ENCODE measurements at places on chromosomes 7 and 10.
A peak's percentile ranks its signal among the peaks of the same experiment; 100 is the strongest.

- DNase-seq: no peak
These were observed 444.0 kb upstream of the MGMT start for GRCh38 chr10:129023082-129023481.

- peak; percentile 2 for DNase-seq
These were observed 302.1 kb downstream of the ABCA13 start for GRCh38 chr7:48473205-48473865.

- DNase-seq: peak; percentile 69
These were observed 63.9 kb upstream of the AHR start for GRCh38 chr7:17234398-17235031.

GRCh38 chr7:116899308-116899707 lies 36.9 kb downstream of the CAPZA2 start:
- DNase-seq: no peak

DNA sequence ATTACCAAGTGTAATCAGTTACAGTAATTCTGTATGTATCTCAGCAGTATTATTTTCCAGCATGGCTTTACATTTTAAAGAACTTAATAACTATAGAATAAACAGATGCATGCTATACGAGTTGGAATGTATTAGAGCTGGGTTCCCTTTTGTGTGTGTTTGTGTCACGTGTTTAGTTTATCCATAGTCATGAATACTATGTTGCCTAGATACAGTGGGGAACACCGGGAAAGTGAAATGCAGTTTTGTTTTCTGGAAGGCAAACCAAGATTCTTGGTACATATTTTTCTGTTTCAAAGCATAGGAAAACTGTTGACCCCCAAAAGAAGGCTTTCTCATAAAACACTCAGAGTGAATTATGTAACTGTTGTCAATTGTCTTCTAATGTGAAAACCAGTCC lies 119.0 kb downstream of the FANK1 start:
- no peak for DNase-seq

DNA sequence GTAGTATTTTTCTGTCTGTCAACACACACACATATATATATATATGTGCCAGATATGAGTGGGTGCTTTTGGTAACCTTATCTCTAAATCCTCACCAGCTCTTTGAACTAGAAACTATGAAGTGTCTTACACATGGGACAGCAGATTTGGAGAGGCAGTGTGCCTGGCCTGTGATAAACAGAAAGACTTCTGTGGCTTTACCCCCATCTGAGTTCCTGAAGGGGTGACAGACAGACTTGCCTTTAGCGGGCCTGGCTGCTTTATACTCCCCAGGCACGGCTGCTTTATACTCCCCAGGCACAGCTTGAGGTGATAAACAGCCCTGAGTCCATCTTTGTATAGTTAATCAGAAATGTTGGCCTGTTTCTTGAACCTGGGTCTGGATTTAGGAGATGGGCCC lies 5.6 kb downstream of the BAG3 start:
- peak; percentile 95 for DNase-seq

- no peak for DNase-seq
These were observed 235.1 kb downstream of the ARHGAP21 start for GRCh38 chr10:24488631-24489030.

DNA sequence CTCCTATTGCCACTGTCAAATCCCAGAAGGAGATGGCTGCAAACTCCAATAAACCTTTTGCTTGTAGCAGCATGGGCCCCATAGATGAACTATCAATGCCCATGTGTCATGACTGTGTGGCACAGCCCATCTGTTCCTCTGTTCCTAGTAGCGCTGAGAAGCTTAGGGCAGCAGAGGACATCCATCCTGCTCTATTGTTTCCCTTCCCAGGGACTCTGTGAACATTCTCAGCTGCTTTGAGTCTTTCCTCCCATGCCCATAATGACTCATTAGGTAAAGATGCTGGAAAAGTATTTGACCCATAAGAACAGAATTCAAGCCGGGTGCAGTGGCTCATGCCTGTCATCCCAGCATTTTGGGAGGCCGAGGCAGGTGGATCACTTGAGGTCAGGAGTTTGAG lies 28.3 kb downstream of the STMP1 start:
- DNase-seq: no peak

DNA sequence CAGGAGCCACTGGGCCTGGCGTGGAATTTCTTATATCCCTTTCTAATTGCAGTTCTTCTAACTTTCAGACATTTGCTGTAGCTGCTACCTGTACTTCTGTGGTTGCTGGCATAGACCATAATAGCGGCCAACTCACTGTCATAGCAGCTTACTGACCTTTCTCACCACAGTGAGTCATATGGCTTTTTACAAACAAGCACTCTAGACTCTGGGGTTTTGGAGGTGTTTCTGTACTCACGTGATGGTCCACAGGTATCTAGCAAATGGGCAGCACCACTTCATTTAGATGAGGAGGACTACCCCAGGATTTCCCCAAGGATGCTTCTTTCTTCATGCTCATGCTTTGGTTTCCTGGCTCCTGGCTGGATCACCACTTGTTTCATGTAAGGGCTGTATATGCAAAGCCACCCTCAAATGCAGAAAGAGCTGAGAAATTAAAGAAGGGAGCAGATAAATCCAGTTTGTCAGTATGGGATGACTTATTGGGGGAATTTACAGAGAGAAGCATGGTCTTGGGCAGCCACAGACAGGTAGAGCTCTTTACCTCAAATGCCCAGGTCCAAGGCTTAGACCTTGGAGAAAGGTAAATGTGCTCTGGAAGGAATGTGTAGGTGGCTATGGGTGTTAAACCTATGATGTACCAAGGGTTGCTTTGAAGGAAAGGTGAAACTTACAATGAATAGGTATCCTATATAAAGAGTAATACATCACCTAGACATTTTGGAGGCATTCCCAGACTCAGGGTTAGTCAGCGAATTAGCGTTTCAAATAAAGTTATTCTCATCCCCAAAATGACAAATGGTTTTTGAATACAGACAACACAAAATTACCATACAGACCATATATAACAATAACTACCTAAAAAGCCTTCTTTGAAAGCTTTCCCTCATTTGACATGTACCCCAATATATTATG lies 15.9 kb upstream of the SLC25A16 start:
- DNase-seq: no peak

- no peak for DNase-seq
These were observed 103.8 kb upstream of the PPIF start for GRCh38 chr10:79243181-79244067.

- no peak for DNase-seq
These were observed 279.7 kb upstream of the MGMT start for GRCh38 chr10:129187331-129187730.

GRCh38 chr7:28169230-28169629 lies 11.4 kb downstream of the JAZF1 start:
- no peak for DNase-seq

DNA sequence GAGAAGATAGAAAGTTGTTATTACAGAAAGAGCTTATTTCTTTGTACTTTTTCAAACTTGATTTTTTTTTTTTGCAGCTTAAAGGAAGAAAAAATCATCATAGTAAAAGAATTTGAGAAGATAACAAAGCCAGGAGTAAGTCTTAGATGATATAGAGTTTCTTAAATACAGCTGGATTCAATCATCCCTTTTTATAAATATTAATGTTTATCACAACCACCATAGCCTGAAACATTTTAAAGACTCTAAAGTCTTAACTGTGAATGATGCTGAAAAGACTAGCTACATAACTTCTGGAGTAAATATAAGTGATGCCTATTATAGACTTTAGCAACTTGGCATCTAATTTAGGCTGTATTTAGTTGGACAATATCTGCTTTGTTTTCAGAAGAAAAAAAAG lies 54.8 kb upstream of the FGL2 start:
- DNase-seq: no peak

- no peak for DNase-seq
These were observed 40.2 kb upstream of the ZMIZ1 start for GRCh38 chr10:79028451-79029010.

DNA sequence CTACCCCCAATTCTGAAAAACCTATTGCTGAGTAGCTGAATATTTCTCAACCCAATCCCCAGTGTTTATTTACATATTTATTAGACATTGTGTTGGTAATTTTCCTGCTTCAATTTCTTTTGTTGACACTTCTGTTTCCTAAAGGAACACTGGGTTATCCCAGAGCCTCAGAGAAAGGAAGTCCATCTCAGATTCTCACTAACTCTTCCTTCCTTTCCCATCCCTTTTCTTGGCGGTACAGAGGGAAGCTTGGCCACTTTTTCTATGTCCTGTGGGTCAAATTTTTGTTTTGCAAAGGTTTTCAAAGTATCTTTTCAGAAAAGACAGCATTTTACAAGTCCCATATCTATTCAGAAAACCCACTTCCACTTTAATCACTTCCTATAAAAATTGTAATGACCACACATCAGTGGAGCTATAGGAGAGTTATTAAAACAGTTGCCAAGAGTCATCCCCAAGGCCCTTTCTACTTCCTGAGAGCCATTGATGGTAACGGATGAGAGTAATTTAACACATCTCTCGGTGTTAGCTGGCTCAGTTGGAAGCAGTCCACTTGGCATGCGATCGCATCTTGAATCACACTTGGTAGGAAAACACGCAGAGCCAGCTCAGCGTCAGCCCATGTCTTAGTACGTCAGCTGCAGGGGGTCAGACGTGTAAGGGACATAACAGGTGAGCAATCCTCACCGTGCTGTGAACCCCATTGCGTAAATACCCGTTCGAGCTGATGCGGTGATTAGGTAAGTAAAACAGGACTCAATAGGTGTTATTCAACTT lies 231.1 kb upstream of the ADARB2 start:
- no peak for DNase-seq

DNA sequence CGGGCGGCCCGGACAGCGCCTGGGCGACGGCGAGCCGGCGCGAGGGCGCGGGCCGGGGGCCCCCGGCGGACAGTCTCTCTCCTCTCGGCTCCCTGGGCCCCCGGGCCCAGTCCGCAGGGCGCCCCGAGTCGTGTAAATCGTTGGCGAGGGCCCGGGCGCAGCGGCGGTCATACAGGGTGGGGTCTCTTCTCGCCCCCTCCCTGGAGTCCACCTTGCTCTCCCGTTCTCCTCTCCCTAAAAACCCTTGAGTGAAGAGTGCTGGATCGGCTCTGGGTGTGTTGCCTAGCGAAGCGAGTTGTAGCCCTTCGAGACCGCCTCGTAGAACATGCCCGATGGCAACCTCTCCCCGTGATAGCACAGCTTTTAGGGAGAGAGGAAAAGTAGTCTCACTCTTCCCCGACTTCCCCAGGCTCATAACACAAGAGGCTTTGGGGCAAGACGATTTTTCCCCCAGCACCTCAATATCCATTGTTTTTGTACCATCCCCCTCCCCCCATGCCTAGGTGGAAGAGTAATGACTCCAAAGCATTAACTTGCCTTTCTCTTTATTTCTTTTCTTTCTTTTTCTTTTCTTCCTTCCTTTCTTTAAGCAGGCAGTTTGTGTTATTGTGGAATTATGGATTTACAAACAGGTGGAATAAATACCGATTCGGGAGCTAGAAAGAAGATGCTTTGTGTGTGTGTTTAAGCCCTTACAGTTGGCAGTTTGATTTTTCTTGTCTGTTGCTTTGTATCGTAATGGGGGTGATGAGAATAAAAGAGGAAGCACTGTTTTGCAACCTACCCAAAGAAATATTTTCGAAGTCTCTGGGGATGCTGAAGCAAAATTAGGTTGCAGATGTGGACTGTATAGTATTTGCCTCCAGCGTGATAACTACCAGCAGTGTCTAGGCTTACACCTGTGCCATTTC lies 822 bp downstream of the SHOC2 start:
- DNase-seq: peak; percentile 59

DNA sequence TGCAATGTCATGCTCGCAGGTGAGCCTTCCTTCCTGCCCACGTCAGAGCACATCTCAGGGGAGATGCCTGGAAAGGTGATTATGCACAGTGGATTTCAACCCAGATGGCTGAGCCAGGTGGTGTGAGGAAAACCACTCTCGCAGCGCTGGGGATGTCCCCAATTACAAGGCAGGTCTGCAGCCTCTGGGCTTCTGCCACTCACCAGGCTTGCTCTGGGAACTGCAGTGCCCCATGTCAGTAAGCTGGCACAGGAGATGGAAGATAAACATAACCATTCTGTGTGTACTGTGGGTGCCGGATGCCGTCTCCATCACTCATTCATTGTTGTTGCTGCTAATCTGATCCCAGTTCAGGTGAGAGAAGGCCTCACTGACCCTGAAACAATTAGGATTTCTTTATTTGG lies 222.9 kb upstream of the PITRM1 start:
- no peak for DNase-seq

DNA sequence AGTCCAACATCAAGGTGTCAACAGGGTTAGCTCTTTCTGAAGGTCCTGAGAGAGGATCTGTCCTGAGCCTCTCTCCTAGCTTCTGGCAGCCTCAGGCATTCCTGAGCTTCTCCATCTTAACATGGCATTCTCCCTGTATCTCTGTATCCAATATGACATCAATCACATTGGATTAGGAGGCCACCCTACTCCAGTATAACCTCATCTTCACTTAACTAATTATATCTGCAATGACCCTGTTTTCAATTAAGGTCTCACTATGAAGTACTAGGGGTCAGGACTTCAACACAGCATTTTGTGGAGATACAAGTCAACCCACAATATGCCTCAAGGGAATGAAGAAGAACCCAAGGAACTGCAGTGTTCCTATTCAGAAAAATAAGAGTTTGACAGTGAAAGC lies 133.8 kb downstream of the RELN start:
- DNase-seq: no peak

- DNase-seq: no peak
These were observed 397.6 kb upstream of the LRRN3 start for GRCh38 chr7:110693344-110693743.

DNA sequence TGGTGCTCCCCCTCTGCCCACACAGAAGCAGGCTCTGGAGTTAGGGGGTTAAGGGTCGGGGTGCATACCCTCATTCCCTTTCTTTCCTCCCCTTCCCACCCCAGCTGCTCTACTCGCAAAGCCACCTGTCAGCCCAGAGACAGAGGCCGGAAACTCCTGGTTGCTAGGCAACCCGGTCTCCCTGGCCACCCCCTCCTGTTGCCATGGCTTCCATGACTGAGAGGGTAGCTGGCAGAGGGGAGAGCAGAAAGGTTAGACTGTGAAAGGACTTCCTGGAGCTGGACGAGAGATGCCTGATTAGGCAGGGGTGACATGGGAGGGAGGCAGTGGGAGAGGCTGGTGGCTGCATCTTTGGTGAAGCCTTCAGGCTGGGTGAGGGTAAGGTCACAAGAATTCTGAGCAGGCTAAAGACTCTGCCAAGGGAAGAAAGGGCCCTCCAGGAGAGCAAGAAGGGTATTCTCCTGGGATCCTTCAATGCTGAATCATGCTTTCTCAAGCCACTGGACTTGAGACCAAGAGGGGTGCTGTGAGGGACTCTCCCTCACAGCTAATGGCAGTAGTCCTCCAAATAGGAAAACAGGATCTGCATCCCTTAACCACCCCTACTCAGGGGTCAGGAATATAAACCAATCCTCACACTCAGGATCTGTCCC lies 5.4 kb downstream of the PSD start:
- no peak for DNase-seq

GRCh38 chr10:110535958-110536891 lies 31.3 kb upstream of the SMC3 start:
- DNase-seq: peak; percentile 17

GRCh38 chr7:137687556-137688265 lies 159.1 kb downstream of the DGKI start:
- no peak for DNase-seq
